Keratinocyte (primary cell): ENCODE measurements at places on chromosomes 6 and 20. TPM values are rescaled to one million over a fixed set of nuclear protein-coding genes. Genes with fewer than 3 reads are reported as not detected.

Gene LRRC73
- 0.16 to 0.40 TPM (median 0.18 TPM) in 3 replicates for polyA plus RNA-seq

Gene MOG
- polyA plus RNA-seq, result not detected in 3 replicates

Gene TRMT6
- 13.6 to 26.3 TPM (median 21.2 TPM) in 3 replicates for polyA plus RNA-seq

DNA sequence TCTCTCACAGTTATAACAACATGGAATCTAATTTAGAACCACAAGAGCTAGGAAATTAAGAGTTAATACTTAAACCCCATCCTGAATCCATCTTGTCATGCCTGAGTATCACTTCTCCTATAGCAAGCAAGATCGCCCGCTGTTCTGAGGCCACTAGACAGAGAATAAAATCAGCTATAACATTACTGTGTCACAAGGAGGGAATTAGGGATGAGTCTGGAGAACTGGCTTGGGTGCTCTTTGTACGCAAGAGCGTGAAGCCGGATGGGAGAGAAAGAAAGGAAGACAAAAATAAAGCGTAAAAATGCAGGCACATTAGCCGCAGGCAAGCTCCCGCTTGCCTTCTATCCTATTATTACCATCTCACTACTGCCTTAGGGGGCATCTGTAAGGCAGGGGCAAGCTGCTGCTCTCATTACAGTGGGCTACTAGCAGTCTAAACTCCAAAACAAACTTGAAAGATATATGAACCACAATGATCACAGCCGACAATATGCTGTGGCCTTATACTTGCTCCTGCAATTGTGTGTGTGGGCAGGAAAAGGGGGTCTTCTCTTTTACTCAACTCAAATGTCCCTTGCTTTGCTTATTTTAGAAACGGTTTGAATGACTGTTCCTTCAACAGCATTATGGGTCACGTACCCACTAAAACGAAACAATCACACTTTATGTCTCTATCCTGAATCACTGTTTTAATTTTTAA is 81.9 kb downstream of the GJA10 start:
- no peak for DNase-seq

- DNase-seq, result no peak
These were observed 16.5 kb upstream of the SPAG4 start for GRCh38 chr20:35598899-35599775.
